ENCODE measurements at places on chromosomes 3 and 15. TPM values are rescaled to one million over a fixed set of nuclear protein-coding genes. Genes with fewer than 3 reads are reported as not detected.

Gene ALPK3
- polyA plus RNA-seq: 18.0 TPM

Gene GASK1A
- polyA plus RNA-seq: 1.9 TPM

Gene CSTA
- 0.51 TPM for polyA plus RNA-seq

Gene DAPK2
- polyA plus RNA-seq: 5.1 TPM

Gene KCTD6
- polyA plus RNA-seq: 5.2 TPM

Gene FBXW12
- polyA plus RNA-seq: not detected

Gene ANKRD63
- polyA plus RNA-seq: not detected

Gene CCR1
- 1.3 TPM for polyA plus RNA-seq

Gene TGM5
- polyA plus RNA-seq: not detected

Gene HRG
- polyA plus RNA-seq: not detected

Gene FAM81A
- 10.4 TPM for polyA plus RNA-seq

Gene ITPKA
- polyA plus RNA-seq: 17.4 TPM
